NCI-H2081 treated with DMSO at 0.1 percent for 48 hours (cell line): ENCODE measurements at places on chromosomes 4 and X.

DNA sequence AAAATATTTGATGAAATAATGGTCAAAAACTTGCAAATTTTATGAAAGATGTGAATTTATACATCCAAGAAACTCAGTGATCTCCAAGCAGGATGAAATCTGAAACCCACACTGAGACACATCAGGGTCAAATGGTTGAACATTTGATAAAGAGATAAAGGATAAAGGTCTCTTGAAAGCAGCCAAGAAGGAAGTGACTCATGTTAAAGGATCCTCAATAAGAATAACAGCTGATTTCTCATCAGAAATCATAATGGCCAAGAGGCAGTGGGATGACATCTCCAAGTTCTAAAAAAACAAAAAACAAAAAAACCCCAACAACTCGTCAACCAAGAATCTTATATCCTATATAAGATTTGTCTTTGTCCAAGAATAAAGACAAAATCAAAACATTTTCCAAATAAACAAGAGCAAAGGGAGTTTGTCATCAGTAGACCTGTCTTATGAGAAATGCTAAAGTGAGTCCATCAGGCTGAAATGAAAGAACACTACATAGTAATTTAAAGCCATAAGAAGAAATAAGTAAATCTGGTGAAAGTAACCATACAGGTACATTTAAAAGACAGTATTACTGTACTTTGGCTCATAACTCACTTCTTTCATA, 121.7 kb downstream of the PDS5A start:
- no peak for DNase-seq

DNA sequence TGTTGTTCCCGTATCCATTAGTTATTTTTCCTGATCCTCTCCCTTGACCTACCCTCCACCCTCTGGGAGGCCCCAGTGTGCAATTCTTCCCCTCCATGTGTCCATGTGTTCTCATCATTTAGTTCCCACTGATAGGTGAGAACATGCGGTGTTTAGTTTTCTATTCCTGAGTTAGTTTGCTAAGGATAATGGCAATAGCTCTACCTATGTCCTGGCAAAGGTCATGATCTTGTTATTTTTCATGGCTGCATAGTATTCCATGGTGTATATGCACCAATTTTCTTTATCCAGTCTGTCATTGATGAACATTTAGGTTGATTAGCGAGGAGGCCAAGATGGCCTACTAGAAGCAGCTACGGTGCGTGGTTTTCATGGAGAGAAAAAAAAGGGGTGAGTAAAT, 714.1 kb downstream of the STIM2 start:
- no peak for DNase-seq

DNA sequence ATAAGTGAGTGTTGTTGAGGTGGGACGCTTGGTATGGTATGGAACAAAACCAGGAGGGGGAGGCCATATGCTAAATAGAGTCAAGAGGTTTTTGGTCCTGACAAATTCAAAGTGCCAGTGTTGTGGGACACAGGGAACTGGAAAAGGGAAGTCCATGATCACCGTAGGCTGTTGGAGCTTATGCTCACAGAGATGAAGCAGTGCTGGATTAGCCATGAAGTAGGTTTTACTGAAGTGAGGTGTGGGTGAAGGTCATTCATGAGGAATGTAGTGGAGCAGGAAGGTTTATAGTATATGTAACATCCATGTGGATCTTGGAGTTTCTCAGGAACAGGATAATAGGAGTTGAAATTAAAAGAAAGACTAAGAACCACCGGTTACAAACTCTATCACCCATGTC, 256.1 kb upstream of the PITX2 start:
- DNase-seq, result no peak

DNA sequence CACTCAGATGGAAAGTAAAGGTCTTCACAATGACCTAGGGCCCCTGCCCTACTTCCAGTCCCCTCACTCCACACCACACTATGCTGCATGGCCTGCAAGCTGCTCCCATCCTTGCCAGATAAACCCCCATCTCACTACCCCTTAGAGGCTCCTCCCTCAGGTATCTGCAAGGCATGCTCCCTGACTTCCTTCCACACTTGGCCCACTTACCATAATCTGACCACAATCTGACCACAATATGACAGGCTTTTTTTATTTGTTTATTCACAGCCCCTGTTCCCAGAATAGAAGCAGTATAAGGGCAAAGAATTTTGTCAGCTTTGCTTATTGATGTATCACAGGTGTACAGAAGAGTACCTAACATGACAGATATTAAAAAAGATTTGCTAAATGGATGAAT, 124.7 kb downstream of the CAMK2D start:
- DNase-seq, result no peak

- no peak for DNase-seq
Observed at GRCh38 chr4:52510939-52511565, 148.0 kb downstream of the USP46 start.

- DNase-seq, result no peak
Observed at GRCh38 chrX:54173791-54174190, 9.3 kb downstream of the FAM120C start.

DNA sequence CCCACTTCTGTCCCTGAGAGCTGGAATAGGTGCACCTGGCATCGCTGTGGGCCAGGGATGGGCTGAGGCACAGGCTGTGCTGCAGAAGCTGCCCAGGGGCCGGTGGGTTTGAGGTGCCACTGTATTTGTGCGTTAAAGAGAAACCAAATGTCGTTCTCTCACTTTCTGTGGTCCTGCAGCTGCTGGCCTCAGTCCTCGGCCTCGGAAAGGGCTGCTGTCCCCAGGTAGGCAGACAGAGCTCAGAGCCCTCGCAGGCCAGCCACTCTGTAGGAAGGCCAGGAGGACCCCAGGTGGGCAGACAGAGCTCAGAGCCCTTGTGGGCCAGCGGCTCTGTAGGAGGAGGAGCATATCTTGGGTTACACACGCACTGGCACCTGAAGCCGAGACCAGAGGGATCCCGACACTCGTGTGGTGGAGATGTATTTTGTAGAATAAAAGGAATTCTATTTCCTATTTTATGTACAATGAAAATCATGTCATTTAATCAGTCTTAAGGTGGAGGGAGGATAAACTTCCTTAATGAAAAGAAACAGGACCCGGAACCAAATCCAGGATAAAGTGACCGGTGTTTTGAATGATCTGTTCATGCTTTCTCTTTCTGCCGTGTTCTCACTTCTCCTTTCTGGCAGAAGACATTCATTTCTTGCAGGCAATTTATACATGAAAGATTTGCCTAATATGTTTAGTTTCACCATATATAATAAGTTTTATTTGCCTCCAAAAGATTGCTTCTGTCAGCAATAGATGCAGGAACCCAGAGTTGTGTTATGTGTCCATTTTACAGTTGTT, 54.4 kb upstream of the HGFAC start:
- no peak for DNase-seq

- no peak for DNase-seq
Observed at GRCh38 chr4:82523179-82523578, 38.6 kb downstream of the TMEM150C start.

- DNase-seq, result no peak
Observed at GRCh38 chrX:114344756-114345349, 239.0 kb upstream of the HTR2C start.

GRCh38 chr4:161393602-161394001, 770.2 kb downstream of the FSTL5 start:
- no peak for DNase-seq

GRCh38 chr4:16169490-16169889, 56.8 kb downstream of the TAPT1 start:
- no peak for DNase-seq

- no peak for DNase-seq
Observed at GRCh38 chr4:36761607-36762006, 480.2 kb downstream of the DTHD1 start.

DNA sequence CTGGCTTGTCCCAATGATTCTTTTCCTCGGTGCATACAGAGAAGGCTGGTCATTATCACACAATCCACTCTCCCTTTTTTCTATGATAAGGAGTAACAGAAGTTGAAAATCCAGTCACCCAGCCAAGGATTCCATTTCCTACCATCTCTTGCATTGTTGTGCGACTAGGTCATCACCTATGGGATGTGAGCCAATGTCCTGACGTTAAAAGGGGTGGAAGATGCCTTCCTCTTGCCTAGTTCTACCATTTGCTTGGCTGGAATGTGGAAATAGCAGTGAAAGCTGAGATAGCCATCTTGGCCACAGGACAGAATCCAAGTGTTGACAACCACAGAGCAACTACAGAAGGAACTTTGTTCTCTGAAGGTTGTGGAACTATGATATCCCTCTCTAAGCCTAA, 132.2 kb upstream of the KIT start:
- no peak for DNase-seq

DNA sequence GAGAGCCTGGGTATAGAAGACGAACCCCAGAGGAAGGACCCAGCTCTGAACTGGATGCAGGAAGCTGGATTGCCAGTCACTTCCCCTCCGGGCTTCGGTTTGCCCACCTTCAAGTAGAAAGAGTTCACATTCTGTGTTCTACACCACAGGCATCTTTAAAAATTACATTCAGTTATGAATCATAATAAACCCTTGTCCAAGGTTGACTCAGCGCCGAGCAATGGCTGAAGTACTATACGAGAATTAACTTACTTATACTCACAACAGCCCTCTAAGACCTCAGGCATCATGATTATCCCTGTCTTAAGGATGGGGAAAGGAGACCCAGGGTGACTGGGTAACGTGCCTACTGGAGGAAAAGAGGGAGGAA, 72.5 kb downstream of the EVC2 start:
- DNase-seq, result no peak

GRCh38 chrX:53048169-53049126, at the start of gene GPR173:
GPR173 (plus strand) TSS chrX:53048789; CDS start chrX:53076622, 27,833 bp downstream.
- DNase-seq, result no peak

GRCh38 chr4:33104273-33104672, 2384.1 kb downstream of the PCDH7 start:
- no peak for DNase-seq

GRCh38 chrX:68292471-68292870, 140.8 kb downstream of the OPHN1 start:
- DNase-seq, result no peak

DNA sequence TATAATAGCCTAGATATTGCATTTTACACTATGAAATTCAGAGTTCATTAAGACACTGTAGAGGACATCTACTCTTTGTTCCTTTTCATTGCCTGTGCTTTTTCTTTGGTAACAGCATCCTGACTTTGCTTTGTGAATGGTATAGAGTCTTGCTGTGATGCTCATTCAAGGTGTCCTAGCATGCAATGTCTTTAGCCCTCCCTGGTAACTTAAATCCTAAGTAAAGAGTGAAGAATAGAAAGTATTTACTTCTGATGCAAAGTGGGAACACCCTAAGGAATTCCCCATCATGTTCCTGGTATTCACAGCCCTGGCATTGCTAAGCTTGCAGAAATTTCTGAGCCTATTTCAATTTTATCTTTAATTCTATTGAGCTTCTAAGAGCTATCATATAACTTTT, 400.1 kb downstream of the FAT4 start:
- DNase-seq, result no peak

DNA sequence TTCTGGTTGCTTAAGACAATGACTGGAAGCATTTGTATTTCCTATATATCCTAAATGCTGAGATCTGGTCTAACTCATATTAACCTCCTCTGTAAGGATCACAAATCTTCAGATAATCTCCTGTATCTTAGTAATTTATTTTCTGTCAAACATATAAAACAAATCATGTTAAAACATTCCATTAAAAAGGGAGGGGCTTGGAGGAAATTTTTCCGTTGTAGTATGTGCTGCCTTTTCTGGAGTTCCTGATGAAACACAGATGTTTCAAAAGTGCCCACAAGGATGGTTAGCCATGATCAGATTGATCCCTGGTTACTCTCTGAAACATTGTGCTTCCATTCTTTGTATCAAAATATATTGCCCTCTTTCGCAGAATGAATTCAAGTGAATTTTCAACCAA, 182.1 kb downstream of the TENM3 start:
- DNase-seq, result no peak

GRCh38 chr4:72357908-72358307, 211.1 kb downstream of the ADAMTS3 start:
- no peak for DNase-seq

DNA sequence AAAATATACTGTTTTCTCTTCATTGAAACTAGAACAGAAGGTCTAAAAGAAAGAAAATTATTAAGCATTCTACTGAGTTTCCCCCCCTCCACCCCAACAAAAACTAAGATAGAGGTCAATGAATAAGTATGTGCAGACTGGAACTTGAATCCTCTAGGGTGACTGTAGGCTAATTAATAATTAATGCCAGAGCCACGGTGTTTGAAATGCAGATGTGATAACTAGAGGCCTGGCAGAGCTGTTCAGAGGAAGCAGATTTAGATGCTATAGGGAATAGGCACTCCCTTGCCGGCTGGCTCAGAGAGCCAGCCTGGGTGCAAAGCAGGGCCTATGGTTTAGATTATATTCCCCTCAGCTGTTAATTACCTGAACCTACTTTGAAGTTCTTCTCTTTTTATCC, 12.2 kb upstream of the POU3F4 start:
- no peak for DNase-seq

- DNase-seq, result no peak
Observed at GRCh38 chr4:24973747-24974601, 56.8 kb downstream of the LGI2 start.

DNA sequence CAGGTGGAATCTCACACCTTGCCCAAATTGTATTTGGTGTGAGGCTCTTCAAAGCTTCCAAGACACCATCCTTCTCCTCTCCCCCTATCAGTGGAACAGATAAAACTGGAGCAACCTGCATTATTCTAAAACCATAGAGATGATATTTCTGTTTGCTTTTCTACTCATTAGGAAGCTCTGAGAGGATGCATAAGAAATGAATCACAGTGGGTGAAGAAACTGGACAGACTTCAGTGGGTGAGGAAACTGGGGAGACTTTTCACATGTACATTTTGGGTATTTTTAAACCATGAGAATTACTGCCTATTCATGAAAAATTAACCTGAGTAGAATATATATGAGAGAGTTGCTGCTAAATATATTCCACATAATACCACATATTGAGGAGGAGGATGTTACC, 16.4 kb downstream of the HAND2 start:
- no peak for DNase-seq

- DNase-seq, result no peak
Observed at GRCh38 chrX:34528081-34528480, 129.0 kb downstream of the TMEM47 start.

DNA sequence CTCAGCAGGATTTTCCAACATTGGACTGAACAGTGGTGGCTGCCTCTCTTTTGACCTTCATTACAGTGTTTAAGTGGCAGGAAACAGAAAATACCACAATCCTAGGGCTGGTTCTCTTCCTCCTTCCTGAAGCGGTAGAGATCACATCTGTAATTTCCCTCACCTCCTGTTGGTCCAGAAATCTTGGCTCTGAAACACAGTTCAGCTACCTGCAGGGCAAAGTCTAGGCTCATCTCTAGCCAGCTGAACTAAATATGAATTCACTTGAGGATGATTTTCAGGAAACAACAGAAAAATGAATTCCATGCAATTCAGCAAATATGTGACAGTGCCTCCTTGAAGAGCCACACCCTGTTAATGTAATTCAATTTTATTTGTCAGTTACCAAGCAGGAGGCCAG, 531.9 kb downstream of the INPP4B start:
- DNase-seq, result no peak

GRCh38 chr4:37427193-37427592, 182.7 kb downstream of the NWD2 start:
- no peak for DNase-seq

- DNase-seq, result no peak
Observed at GRCh38 chrX:134679644-134680043, 21.4 kb upstream of the PLAC1 start.

- DNase-seq, result no peak
Observed at GRCh38 chrX:71927040-71927439, 16.4 kb downstream of the NHSL2 start.

GRCh38 chr4:76511947-76512346, 76.9 kb downstream of the SHROOM3 start:
- no peak for DNase-seq

GRCh38 chrX:18983666-18984380, at the start of gene PHKA2:
PHKA2 (minus strand) TSS chrX:18984114; CDS start chrX:18983932, 182 bp downstream.
- DNase-seq, result no peak

- no peak for DNase-seq
Observed at GRCh38 chr4:108172231-108172752, 3.6 kb upstream of the LEF1 start.
